Skin of body (tissue), 3 donors: ENCODE measurements at places on chromosomes 5 and 9.

- DNase-seq = no peak
These were observed 211.0 kb upstream of the PANK3 start for GRCh38 chr5:168790002-168790635.

DNA sequence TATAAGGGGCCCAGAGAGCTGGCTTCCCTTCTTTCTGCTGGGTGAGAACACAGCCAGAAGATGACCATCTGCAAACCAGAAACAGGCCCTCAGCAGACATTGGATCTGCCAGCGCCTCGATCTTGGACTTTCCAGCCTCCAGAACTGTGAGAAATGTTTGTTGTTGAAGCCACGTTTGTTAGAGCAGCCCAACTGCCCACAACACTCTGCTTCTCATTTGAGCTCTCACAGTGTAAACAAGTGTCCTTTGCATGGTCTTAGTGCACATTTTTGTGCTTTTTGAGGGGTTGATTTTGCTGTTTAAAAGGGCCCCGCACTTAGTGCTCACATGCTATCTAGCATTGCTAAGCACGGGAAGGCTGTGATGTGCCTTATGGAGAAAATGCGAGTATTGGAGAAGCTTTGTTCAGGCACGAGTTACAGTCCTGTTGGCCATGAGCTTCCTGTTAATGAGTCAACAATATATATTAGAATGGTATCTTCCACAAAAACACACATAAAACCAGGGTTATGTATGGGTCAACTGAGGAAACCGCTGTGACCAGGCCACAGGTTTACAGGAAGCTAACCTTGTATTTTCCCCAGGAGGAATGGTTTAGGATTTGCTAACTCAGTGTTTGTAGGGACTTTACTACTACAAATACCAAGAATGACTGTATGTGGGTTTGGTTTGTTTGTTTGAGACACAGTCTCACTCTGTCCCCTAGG is 11.9 kb downstream of the CMBL start:
- DNase-seq = no peak

DNA sequence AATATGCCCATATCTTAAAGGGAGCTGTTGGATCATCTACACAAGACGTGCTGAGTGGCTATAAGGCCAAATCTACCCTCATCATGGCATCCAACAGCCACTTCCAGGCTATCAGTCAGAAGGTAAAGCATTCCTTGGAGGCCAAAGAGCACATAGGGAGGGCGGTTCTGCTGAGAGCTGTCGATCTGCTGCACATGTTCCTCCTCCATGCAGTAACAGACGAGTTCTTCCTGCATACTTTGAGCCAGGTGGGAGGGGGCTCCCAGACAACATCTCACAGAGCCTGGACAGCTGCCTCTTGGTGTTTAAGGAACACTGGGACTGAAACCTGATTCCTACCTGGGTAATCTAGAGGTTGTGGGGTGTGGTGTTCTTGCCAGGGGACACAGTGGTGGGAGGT is 93.3 kb upstream of the RAI14 start:
- DNase-seq = no peak

- DNase-seq = no peak
These were observed 639.3 kb downstream of the MTRR start for GRCh38 chr5:8508231-8508630.

DNA sequence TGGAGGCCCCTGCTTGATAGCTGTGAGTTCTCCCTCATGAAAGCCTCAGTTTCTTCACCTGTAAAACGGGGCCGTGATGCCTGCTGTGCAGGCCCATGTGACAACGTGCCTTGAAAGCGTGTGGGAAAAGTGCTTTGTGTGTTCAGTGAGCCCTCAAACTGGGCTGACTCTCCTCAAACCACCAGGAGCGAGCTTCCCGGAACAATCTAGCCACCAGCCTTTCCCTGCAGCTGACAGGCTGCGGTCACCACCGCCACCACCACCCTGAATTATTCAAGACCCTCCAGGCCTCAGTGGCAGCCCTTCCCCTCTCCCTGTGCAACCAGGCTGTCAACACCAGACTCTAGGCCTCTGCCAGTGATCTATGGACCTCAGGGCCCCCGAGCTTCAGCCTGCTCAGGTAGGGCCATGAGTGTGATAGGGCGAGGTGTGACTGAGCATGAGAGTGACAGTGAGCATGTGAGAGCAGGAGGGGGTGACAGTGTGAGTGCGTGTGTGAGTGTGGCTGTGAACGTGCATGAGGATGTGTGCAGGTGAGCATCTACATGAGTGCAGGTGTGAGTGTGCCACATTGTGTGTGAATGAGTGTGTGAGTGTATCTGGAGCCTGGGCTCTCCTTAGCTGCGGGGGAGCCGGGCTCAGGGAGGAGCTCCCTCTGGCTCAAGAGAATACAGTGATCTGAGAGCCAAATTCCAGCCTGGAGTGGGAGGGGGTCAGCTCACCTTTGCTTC is 53.3 kb upstream of the PSD2 start:
- no peak for DNase-seq

DNA sequence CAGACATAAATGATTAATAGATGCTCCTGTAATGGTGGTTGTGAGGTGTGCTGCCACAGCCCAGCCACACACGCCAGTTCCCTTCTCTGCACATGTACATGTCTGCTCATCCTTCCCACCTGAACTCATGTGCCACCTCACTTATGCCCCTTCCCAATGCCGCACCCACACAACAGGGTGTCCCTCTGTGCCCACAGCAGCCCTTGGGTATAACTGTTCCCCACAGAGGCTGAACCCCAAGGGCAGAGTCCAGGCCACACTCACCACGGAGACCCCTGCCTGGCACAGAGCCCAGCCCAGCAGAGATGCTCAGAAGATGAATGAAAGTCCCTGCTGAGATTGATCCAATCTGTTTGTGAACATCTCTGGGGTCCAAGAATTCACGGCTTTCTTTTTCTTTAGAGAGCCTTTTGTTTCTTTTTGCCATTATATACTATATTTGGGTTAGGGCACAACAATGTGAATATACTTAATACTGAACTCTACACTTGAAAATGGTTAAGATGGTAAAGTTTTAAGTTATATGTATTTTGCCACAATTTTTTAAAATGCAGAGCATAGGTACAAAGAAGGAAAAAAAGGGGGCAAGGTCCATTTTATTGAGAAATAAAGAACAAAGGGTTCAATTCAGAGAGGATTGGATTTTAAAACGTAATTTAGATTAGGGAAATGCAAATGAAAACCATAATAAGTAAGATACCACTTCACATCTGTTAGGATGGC is 29.6 kb downstream of the IRF1 start:
- no peak for DNase-seq

GRCh38 chr5:149809931-149810691 is 80.0 kb downstream of the PPARGC1B start:
- no peak for DNase-seq
